CD8-positive, alpha-beta T cell (primary cell): ENCODE measurements at places on chromosomes 6 and 20.
A peak's percentile ranks its signal among the peaks of the same experiment; 100 is the strongest.

DNA sequence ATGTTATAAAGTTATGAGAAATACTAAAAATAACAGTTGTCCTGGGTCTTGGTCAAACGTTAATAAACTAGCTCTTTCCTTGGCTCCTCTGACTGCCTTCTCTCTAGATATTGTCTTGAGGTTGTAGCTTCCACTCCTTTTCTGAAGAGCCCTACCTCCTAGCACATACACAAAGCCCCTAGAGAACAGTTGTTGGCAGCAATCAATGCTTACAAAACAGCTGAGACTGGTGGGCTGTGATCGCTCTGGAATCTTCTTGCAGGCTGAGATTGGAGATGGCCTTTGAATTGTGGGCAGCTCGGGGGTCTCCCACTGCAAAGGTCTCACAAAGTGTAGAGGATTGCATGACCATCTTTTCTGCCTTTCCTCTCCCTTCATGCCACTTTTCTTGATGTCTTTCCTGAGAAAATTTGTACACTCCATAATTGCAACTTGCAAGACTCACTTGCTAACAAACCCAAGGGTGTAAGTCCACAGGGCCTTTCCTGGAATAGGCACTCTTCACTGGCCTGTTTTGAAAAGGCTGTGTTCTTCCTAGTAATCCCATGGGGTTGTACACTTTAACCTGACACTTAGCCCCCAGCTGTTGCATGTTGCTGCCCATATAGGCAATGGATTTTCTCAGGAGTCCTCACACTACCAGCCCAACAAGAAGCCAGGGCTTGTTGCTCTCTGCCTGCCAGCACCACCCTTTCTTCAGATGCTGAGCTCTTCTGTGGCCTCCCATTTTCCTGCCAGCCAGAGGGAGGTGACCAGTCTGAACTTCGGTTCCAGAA, 99.9 kb downstream of the TCP11 start:
- DNase-seq = no peak

DNA sequence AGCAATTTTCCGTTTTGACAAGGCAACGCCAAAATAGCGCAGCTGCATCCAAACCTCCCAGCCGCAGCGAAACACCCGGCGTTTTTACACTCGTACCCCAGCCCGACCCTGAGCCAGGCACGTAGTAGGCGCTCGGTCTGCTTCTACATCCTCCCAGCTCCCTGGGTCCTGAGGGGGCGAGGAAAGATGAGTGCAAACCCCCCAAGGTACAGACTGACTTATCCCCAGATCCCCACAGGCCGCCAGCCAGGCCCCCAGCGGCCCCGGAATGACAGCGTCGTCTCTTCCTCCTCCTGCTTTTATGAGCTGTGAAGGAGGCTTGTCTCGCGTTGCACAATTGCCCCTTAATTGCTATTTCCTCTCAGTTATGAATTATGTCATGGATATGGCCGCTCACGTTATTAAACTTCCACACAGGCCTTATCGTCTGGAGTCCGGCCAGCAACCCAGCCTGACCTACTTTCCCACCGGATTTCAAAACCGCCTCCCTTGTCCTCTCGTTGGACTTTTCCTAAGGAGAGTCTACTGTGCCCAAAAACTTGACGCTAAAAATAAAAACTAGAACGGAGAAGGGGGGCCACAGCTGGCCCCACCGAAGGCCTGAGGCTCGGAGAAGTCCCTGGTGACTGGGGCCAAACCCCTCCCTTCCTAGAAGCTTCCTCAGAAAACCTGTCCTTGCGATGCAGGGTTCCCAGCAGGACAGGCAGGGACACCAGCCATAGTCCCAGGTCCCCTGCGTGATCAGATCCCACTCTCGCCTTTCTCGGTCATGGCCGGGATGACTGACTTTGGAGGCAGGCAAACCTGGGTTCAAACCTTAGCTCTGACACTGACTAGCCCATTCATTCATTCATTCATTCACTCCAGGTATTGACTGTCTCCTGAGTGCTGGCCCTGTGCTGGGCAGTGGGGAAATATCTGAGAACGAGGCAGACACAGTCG, 130.9 kb upstream of the PTPN1 start:
- DNase-seq = no peak

- DNase-seq = no peak
Measured at GRCh38 chr20:57814529-57814928, 104.7 kb upstream of the PMEPA1 start.

GRCh38 chr20:60453388-60454246, 495.4 kb downstream of the CDH26 start:
- DNase-seq = no peak

DNA sequence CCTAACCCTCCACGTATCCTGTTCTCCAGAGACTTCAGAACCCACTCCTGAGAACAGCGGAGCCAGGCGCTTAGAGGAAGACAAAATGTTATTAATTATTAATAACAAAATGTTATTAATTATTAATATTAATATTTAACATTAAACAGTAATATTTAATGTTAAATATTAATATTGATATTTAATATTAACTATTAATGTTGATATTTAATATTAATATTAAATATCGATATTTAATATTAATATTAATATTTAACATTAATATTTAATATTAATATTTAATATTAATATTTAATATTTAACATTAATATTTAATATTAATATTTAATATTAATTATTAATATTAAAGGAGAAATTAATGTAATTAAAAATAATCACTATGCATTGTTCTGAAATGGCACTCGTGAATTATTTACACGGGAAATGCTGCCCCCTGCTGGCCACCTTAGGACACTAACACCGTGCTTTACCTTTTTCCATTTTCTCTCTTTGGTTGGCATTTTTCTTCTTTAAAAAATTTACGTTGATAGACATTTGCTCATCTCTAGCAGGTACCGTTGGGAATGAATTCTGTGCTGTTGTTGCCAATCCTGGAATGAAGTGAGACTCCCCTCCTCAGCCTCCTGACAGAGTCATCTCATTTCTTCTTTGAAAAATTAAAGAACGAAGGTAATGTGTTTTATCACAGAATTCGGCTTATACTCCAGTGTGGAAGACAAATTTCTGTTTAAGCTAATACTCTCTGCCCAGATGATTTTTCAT, 7.5 kb upstream of the GGTLC1 start:
- DNase-seq = peak; percentile 73

DNA sequence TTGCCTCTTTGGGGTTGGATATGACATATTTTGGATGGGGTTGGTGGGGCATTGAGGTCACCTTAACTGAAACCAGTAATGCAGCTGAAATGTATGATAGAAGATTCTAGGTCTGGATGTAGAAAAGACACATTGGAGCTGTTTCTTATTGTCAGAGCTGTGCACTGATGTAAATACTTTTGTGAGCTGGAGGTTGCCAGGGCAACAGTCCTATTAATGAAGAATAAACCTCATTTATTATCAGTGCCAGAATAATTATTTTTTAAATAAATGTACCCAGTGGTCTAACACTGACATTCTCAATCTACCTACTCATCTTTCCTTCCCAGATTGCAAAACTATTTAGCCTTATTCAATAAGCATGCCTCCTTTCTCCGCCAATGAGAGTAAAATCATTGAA, 57.0 kb downstream of the CAP2 start:
- no peak for DNase-seq

DNA sequence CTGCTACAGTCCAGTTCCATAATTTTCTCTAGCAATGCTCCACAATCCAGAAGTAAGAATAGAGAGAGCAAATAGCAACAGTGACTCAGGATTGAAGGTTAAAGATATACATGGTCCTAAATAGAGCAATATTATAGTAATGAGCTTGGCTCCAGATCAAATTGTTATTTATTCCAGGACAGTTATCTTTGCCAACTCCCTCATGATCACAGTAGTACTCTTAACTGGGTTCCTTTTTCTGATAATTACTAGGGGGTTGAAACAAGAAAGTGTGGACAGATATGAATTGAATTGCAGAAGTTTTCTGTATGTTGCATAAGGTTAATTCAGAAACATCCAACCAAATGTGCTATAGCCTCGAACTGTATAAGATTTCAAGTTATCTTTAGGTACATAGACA, 11.9 kb downstream of the FAM184A start:
- DNase-seq = no peak
